Hepatocyte (in vitro differentiated cells): ENCODE measurements at places on chromosomes 6 and 20. TPM values are rescaled to one million over a fixed set of nuclear protein-coding genes. Genes with fewer than 3 reads are reported as not detected.

- DNase-seq, result no peak
These were observed 527.4 kb downstream of the HACE1 start for GRCh38 chr6:104332364-104332763.

Gene PHACTR3
- total RNA-seq, result 5.2 and 6.7 TPM in 2 replicates

DNA sequence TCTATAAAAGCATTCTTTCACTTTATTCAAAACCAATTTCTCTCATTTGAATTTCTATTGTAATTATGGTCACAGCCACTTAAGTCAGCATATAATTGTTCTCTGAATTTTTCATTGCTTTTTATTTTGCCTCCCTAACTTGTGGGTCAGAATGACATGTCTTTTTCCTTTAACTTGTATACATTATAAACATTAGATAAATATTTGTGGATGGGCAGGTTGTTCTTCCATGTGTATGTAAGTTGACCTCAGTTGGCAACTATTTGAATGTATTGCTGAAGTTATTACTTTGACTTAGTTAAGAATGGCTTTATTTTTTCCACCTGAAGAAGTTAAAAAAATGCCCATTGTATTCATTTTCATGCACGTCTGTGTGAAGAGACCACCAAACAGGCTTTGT lies 83.0 kb upstream of the MAP3K7 start:
- no peak for DNase-seq

- DNase-seq, result no peak
These were observed 43.0 kb downstream of the RALGAPB start for GRCh38 chr20:38515631-38516030.

Gene TINAG
- 0.76 and 1.1 TPM in 2 replicates for total RNA-seq

Gene CNR1
- total RNA-seq, result 4.4 and 5.2 TPM in 2 replicates

GRCh38 chr20:708956-709355 lies 33.4 kb upstream of the SCRT2 start:
- DNase-seq, result no peak

Gene NOX3
- total RNA-seq, result not detected in 2 replicates

DNA sequence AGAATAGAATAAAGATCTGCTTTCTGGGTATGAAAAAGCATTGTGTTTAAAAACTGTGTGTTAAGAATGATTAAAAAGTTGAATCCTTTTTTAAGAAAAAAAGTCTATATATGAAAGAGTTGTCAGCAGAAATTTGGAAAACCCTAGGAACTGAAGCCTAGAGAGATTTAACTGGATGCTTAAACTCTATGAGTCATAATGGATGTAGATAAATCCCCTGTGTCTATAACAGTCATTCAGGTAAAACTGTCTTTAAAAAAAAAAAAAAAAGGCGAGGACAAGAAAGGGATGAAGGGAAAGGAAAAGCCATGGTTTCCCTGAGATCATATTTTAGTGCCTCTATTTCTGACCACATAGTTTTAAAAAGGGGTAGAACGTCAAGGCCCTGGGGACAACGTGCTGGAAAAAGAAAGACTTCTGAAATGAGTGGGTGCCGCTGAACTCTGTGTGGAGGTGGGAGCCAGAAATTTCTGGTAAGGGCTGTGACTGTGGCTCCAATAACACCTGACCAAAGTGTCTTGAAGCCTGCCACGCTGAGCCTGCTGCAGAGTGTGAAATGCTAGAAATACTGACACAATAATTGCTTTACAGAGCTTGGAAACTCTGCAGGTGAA lies 302.6 kb upstream of the ARID1B start:
- DNase-seq, result no peak

Gene LAMP5
- total RNA-seq, result 0.12 and 0.47 TPM in 2 replicates

Gene CD93
- total RNA-seq, result 2.1 and 4.1 TPM in 2 replicates

Gene IMPG1
- total RNA-seq, result 0.44 TPM in 1 of 2 replicates, not detected in the other

GRCh38 chr20:53664121-53664520 lies 70.5 kb upstream of the ZNF217 start:
- no peak for DNase-seq

Gene SNAP25
- 3.6 and 3.7 TPM in 2 replicates for total RNA-seq

Gene CAPN11
- 0.16 and 0.23 TPM in 2 replicates for total RNA-seq

DNA sequence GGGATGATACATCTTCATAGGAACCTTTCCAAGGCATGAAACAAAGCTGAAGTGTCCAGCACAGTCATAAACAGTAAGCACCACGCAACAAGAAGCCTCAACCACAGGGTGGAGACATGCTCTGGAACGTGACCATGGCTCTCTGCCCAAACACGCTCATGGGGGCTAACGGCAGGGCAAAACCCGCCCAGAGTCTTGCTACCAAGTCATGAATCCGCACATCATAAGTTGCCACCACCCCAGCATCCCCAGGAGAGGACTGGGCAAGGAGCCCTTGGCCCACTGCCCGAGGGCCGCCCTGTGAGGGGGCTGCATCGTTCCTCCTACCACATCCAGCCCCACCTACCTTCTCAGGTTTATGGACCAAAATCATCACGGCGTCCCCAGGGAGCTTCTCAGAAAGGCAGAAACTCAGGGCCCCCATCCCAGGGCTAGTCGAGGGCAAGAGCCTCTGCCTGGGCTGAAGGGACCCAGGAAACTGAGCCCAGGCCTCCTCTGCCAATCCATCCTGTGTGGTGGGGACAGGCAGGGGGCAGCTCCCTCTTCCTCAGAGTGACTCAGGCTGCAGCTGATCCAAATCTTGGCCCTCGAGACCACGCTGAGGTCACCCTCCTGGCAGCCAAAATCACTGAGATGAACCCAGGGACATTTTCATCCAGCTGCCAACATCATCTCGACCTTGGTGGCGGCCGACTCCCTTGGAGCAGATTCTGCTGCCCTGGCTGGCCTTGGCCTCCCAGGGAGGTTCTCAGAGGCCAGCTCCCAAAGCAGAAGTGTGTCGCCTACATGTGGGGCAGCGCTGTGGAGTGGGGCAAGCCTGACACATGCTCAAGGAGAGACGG lies 42.6 kb downstream of the BMP7 start:
- DNase-seq, result no peak

Gene ADGRB3
- 2.0 and 2.2 TPM in 2 replicates for total RNA-seq

DNA sequence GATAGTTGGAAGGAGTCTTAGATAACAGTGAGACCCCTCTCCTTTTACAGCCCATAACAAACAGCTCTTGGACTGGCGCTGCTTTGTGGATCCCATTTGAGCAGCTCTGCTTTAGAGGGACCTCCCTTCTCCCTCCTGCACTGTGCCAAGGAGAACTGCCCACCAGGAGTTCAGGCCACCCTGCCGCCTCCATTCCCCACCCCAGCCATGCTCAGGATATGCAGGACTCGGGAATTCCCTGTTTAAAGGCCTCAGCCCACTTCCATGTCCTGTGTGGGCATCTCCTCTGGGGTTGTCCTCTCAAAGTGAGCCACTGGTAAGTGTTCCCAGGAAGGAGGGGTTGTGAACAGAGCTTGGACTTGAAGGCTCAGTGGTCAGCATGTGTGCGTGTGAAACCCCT lies 312.6 kb upstream of the RNF24 start:
- no peak for DNase-seq

Gene SLC25A27
- total RNA-seq, result 7.0 and 11.9 TPM in 2 replicates

GRCh38 chr20:51034476-51034875 lies 11.6 kb upstream of the KCNG1 start:
- no peak for DNase-seq

- DNase-seq, result peak; percentile 87
These were observed 12.1 kb upstream of the PDYN start for GRCh38 chr20:2005831-2006426.

DNA sequence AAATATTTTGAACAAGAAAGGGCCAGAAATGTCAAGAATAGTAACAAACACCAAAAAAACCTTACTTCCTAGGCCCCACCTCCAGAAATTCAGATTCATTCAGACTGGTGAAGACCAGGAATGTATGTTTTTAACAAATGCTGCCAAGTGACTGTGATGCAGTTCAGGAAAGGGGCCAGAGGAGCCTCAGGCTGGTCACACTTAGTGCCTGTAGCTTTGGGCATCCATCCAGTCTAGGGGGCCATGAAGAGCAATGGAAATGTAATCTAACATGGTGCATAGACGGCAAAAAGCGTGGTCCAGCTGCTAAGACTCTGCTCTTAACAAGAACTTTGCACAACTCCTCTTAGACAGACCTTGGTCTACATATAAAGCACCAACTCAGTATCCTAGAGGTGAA lies 7.1 kb downstream of the GJA1 start:
- no peak for DNase-seq

- DNase-seq, result no peak
These were observed 36.2 kb upstream of the HMGA1 start for GRCh38 chr6:34200340-34200971.

DNA sequence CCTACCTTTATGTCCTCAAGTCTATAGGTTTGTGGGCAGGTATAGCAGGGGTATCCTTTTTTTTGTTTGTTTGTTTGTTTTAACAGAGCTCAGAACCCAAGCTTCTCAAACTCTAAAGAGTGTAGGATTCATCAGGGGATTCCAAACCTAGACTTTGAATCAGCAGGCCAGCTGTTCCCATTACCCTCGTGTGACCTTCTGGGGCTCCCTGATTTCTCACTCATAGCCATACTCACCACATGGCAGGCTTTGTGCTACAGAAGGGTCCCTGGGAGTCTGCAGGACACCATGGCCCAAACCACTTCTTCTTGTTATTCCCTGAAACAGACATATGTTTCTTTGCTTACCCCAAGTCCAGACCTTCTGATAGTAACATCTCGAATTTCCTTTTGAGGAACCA lies 350.8 kb upstream of the TSHZ2 start:
- no peak for DNase-seq

GRCh38 chr6:57302477-57302876 lies 15.0 kb upstream of the PRIM2 start:
- DNase-seq, result no peak

GRCh38 chr20:50219600-50219999 lies 29.0 kb downstream of the CEBPB start:
- DNase-seq, result no peak

GRCh38 chr6:10526156-10526555 lies 5.0 kb downstream of the GCNT2 start:
- no peak for DNase-seq

Gene OGFRL1
- 67.1 and 83.8 TPM in 2 replicates for total RNA-seq

- no peak for DNase-seq
These were observed 85.6 kb downstream of the GPR6 start for GRCh38 chr6:110063594-110064263.

Gene SMOC2
- total RNA-seq, result 48.1 and 51.0 TPM in 2 replicates

GRCh38 chr6:132270726-132271402 lies 130.4 kb downstream of the MOXD1 start:
- DNase-seq, result peak; percentile 43

Gene TULP1
- not detected in 2 replicates for total RNA-seq

Gene HCK
- 0.44 and 2.2 TPM in 2 replicates for total RNA-seq

- DNase-seq, result no peak
These were observed 119.9 kb upstream of the PRND start for GRCh38 chr20:4601630-4602296.

DNA sequence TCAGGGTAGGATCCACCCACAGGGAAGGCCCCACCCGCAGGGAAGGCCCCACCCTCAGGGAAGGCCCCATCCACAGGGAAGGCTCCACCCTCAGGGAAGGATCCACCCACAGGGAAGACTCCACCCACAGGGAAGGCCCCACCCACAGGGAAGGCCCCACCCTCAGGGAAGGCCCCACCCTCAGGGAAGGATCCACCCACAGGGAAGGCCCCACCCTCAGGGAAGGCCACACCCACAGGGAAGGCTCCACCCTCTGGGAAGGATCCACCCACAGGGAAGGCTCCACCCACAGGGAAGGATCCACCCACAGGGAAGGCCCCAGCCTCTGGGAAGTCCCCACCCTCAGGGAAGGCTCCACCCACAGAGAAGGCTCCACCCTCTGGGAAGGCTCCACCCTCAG lies 40.5 kb downstream of the KCNQ2 start:
- no peak for DNase-seq

Gene BIRC7
- 0.43 TPM in 1 of 2 replicates, not detected in the other for total RNA-seq

GRCh38 chr6:106155219-106155830 lies 69.2 kb downstream of the PRDM1 start:
- no peak for DNase-seq

GRCh38 chr6:138590796-138591709 lies 91.8 kb upstream of the NHSL1 start:
- DNase-seq, result peak; percentile 83

DNA sequence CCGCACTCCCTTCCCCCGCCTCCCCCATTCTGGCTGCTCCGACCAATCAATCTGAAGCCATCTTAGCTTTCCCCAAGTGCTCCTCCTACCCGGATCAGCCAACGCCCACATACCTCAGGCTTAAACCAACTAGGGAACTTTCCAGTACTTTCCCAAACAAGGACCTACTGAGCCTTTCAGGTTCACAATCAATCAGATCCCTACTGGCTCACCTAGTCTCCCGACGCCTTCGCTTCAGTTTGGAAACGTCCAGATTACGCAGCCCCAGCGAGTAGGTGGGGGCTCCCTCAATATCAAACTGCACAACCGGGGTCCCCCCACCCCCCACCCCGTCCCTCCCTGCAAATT lies 432 bp downstream of the HSPA1L start:
- peak; percentile 96 for DNase-seq

DNA sequence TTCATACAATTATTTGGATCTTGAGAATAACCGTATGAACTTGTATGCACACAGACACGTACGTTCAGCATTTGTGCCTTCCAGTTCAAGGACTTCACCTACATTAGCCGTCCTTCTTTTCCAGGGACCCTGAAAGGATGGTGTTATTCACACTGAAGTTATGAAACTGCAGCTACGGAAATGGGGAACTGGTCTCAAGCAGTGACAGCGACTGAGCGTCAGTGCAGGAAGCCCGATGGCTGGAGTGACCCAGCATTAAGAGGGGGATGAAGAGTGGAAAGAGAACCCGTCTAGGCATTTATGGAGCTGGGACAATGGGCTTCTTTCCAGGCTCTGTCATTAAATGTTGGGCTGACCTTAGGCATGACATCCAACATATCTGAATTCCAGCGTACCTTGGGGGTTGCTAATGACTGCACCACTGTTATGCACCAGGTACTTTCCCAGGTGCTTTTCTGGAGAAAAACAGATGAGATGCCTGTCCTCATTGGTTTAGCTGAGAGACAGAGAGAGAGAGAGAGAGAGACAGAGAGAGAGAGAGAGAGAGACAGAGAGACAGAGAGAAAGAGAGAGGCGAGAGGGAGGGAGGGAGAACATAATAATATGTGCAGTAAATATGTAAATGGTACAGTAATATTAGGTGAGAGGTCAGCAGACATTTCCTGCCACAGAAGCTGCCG lies 204.7 kb upstream of the EXOC2 start:
- DNase-seq, result no peak

DNA sequence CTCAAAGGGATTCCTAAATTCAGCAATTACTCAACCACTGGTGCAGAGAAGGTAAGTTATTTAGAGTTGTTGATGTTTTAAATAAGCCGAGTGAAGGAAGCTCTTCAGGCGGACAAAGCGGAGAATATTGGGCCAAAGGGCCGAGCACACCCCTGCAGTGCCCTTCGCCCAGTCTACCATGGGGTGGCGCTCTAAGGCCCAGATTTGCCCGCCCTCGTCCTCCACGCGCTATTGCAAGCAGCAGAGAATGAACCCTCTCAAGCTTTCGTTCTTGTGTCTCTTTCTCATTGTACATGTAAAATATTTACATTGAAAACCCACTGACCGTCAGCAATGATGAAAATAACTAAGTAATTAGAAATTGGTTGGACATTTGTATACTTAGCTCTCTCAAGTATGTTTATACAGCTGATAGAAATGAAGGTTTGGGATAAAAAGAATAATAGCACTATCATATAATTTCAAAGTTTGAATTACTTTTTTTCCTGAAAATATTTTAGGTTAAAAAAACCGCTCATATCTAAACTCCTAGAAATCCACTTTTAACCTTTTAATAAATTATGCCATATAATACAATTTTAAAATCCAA lies 195.0 kb upstream of the CEP162 start:
- DNase-seq, result peak; percentile 75

Gene LPA
- total RNA-seq, result 1.1 and 1.4 TPM in 2 replicates

- no peak for DNase-seq
These were observed 71.4 kb downstream of the SOBP start for GRCh38 chr6:107561306-107561705.

- no peak for DNase-seq
These were observed 83.6 kb upstream of the MYLIP start for GRCh38 chr6:16045238-16045637.

GRCh38 chr6:6002848-6003620 lies 3.7 kb downstream of the NRN1 start:
- DNase-seq, result no peak
